ENCODE measurements at places on chromosomes 6 and 20. TPM values are rescaled to one million over a fixed set of nuclear protein-coding genes. Genes with fewer than 3 reads are reported as not detected.
A peak's percentile ranks its signal among the peaks of the same experiment; 100 is the strongest.

The RBM24 gene
- 25.8 TPM for total RNA-seq

DNA sequence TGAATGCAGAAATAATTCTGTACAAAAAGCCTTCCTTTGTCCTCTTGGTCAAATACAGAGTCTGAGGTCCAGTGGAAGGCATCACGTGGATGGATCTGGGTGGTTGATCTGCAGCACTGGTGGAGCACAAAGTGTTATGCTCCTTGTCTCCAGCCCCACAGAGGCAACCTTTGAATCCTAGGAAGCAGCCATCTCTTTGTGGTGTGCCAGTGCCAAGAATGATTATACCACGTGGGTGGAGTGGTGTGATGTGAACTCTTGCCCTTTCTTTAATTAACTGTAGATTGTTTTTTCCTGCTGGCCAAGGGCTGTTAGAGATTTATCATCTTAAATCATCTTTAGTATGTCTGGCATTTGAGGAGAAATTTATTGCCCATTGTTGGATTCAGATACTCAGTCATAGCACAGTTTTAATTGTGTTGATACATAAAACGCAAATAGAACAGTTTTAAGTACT lies 31.1 kb downstream of the NCOA7 start:
- DNase-seq = no peak

GRCh38 chr6:6688951-6689350 lies 100.4 kb downstream of the LY86 start:
- peak; percentile 43 for DNase-seq

GRCh38 chr6:25193460-25194171 lies 85.6 kb upstream of the CARMIL1 start:
- DNase-seq = no peak

DNA sequence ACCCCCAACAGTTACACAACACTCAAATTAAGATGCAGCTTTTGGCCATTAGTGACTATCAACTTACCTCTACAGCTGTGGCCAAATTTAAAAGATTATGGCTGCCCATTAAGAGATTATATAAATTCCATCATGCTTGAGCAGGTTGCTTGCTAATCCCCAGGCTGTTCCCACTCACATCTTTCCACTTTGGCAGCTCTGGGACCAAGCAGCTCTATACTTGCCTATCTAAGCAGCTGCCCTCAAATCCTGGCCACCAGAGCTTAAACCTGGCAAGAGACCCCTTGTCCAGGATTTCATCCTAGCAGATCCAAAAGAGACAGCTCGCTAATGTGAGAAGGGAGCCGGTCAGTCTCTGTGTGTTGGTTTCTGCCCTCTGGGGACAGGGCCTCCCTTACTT lies 127.9 kb downstream of the SLC23A2 start:
- no peak for DNase-seq

- no peak for DNase-seq
These were observed 50.1 kb downstream of the MARCKS start for GRCh38 chr6:113907102-113907815.

DNA sequence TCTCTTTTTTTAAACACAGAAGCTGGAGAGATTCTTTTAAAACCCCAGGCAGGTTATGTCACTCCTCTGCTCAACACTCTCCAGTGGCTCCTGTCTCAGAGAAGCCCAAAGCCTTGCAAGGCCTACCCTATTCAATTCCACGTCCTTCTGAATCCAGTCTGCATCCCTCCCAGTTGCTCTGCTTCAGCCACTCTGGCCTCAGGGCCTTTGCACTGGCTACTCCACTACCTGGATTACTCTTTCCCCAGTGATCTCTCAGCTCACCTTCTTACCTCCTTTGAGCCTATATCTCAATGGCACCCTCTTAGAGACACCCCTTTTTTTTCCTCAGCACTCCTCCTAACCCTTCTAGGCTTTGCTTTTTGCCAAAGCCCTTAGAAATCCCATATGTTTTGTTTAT lies 185.8 kb downstream of the CLIC5 start:
- DNase-seq = no peak

- DNase-seq = no peak
These were observed 544 bp upstream of the ACAT2 start for GRCh38 chr6:159761129-159761872.

- DNase-seq = no peak
These were observed 1.2 kb upstream of the PHACTR3 start for GRCh38 chr20:59603176-59603575.

GRCh38 chr6:160929831-160930230 lies 61.7 kb upstream of the MAP3K4 start:
- DNase-seq = no peak

- no peak for DNase-seq
These were observed 40.9 kb downstream of the PTPRA start for GRCh38 chr20:2914160-2914559.
